Stimulated activated CD8-positive, alpha-beta memory T cell treated with anti-CD3 and anti-CD28 coated beads, Interleukin-4, amount 100 ng/mL, for 24 hours (primary cell): ENCODE measurements at places on chromosomes 1 and 21.

DNA sequence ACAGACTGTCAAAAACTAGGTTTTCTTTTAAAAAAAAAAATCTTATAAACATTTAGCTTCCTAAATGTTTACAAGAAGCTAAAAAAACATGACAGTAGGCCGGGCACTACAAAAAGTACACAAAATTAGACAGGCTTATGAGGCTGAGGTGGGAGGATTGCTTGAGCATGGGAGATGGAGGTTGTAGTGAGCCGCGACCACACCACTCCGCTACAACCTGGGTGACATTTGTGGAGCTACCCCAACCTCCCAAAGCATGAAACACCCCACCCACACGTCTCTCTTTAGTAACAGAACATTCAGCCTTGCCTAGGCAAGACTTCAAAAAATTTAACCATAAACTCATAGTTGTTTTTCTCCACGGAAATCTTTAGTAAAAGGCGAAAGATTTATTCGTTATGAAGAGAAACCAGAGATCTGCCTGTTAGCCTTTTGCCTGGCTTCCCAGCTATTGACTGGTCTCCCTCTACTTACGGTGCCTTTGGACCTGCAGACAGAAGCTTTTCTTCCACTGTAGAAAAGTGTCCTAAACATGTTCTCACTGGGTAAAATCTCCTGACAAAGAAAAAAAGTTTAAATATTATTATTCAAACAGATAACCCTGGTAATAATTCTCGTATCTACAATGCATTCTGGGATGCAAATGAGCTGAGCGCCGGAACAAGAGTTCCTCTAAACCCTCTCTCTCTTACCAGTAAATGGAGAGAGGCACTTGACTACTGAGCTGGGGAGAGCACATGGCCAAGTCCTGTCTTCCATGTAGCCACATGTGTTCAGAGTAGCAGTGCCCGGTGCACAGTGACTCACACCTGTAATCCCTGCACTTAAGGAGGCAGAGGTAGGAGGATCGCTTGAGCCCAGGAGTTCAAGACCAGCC is 9.2 kb downstream of the RNU5D-1 start:
- DNase-seq: peak; percentile 49

DNA sequence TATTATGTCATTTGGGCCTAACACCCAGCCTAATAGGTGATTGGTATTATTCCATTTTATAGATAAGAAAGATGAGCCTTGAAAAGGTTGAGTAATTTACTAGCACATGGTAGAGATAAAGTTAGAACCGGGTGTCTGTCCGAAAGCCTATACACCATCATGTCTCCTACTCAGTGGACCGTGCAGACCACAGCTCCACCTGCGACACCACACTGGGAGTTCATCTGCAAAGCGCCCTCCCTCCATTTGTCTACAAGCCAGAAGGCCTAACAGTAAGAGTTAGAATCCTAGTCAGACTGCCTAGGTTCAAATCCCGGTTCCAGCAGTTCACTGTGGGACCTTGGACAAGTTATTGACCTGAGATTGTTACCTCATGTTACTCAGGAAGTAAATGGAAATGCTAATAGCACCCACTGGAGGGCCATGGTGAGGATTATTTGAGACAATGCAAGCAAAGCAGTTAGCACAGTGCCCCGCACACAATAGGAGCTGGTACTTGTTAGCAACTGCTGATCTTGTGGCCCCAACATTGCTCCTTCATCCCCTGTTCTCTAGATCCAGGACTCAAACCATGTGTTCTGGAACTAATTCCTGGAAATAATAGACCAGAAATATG is 20.5 kb downstream of the ARMH1 start:
- no peak for DNase-seq

DNA sequence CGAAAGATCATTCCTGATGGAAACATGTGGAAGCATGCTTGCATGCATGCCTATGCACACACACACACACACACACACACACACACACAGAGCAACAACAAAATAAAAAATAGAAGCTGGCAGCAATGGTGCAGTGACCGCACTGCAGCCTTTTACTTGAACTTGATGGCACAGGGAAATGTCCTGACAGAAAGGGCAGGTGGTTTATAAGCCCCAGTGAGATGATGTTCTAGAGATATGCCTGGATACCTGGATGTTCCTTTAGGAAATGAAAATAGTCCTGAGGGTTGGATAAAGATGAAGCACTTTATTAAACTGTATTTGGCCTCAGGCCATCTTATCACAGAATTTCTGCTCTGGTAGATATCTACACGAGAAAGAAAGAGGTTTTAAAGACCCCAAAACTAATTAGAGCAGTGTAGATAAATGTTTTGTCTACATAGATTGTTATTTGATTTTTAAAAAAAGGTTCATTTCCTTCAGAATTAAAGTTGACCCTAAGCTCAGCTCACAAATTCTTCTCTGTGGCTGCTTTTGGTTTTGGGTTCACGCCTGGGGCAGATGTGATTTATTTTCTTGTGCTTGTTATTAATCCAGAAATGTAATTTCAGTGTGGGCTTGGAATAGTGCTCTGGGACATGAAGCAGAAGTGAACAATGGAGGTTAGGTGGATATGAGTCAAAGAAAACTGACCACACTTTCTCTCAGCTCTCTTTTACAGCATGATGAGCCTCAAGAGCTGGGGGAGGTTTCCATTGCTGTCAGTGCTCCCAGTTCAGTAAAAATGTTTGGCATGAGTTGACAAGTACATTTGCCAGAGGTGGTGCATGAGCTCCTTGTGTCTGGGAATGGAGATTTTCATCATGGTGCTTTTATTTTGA is 22.9 kb downstream of the ADAM30 start:
- DNase-seq: no peak

- DNase-seq: no peak
Measured at GRCh38 chr1:222525951-222526350, 22.0 kb downstream of the HHIPL2 start.

GRCh38 chr1:11536573-11537379 is 57.8 kb downstream of the DISP3 start:
- DNase-seq: no peak

DNA sequence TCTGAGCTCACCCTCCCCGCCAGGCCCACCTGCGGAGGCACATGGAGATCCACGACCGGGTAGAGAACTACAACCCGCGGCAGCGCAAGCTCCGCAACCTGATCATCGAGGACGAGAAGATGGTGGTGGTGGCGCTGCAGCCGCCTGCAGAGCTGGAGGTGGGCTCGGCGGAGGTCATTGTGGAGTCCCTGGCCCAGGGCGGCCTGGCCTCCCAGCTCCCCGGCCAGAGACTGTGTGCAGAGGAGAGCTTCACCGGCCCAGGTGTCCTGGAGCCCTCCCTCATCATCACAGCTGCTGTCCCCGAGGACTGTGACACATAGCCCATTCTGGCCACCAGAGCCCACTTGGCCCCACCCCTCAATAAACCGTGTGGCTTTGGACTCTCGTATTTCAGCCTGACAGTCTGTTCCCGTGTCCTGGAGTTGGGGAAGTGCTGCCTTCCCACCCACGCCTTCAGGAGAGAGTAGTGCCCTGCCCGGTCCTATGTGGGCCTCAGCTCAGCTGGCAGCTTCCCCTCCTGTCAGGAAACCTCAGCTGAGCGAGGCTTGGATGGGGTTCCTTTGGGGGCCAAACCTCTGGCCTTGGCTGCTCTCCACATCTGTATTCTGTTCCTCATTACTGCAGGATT is 9.2 kb downstream of the ZBTB48 start:
- no peak for DNase-seq

DNA sequence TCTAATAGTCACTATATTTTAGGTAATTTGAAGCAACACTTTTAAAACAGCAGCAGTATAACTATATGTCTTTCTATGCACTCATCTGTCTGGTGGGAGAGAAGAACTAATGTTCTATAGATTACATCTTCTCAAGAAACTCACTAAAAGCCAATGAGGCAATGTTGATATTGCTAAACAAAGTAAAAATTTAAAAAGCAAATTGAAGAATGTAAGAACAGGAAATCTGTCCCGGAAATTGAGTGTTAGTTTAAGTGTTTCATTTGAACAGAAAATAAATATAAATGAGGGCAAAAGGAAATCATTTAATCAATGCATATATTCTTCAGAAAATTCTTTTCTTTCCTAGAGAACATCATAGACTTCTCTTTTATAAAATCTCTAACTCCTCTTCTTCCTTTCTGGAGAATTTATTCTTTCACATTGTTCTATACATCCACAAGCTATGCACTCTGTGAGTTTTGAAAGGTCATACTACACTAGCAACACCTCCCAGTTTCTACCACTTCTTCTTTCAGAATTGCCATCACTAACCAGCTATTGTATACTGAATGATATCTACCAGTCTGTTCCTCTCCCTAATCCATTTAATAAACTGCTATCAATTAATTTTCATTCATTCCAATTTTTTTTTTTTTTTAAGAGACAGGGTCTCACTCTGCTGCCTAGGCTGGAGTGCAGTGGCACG is 153.0 kb downstream of the USH2A start:
- no peak for DNase-seq

GRCh38 chr1:228763561-228763960 is 28.3 kb downstream of the RHOU start:
- no peak for DNase-seq

DNA sequence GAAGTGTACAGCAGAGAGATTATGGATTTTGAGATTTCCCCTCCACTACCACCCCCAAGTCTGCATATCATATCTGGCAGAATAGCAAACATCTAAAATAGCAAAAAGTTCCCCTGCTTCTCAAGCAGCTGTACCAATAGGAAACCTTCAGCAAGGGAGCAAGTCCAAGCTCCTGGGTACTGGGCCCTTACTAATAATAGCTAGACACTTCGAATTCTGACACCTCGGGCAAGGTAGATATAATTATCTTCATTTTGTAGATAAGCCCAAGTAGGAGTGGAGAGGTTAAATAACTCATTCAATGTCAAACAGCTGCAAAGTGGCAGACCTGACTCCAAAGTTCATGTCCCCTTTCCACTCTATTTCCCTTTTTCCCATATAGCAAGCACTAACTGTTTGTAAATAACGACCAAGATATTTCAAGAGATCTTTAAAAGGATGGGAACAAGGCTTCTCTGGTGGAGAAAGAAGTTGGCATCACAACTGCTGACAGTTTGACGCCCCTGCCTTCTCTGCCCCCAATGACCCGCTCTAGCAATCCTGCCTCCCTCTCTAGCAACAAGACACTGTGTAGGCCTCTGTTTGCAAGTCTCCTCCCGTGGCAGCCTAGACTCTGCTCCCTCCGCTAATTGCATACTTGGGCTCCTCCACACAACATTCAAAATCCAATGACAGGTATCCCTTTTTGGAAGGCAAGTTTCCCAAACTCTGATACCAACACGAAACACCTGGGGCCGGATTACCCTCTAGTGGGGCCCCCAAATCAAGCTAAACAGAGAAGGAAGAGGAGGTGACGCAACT is 18.7 kb upstream of the ADAR start:
- no peak for DNase-seq

- no peak for DNase-seq
Measured at GRCh38 chr1:94396356-94397010, 21.7 kb upstream of the ABCD3 start.

DNA sequence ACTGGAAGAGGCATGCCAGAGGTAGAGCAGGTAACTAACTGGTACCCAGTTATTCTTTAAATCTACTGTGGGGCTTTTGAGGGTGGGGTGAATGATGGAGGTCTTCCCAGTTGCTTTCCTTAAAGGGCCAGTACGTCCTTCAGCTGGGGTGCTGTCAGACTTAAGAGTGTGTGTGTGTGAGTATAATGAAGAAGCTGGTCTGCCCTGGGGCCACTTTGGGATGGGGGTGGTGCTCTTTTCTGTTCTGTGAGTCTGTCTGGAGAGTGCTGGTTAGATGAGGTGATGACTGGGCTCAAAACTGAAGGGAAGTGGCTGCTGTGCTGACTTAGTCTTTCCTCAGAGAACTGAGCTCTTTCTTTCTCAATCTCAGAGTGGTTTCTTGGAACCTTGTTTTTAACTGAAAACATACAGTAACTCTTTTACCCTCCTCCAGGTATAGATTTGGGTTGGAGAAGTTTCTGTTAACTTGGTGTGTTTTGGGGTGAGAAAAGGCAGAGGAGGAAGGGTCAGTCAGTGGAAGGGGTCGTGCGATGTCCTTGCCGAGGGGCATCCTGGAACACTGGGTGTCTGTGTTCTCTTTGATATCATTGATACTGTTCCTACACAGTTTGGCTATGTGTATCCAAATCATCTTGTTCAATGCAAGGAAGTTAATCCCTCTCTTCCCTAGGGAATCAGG is 746 bp downstream of the MACF1 start:
- DNase-seq: peak; percentile 42

GRCh38 chr21:33202464-33203363 is 27.0 kb upstream of the IFNAR2 start:
- DNase-seq: no peak

DNA sequence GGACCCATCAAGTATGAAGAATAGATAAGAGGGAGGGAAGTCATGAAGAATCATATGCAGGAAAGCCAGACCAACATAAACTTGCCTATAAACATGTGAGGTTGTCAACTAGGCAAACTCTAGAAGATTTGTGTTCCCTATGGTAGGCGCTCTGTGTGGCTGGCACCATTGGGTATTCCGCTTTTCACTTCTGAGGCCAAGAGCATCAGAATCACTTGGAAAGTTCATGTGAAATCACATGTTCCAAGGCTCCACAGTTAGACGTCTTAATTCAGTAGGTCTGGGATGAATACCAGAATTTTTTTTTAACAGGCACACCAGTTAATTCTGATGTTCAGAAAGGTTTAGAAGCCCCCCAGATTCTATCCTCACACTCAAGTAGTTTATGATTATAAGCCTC is 50.5 kb upstream of the LAX1 start:
- DNase-seq: no peak

DNA sequence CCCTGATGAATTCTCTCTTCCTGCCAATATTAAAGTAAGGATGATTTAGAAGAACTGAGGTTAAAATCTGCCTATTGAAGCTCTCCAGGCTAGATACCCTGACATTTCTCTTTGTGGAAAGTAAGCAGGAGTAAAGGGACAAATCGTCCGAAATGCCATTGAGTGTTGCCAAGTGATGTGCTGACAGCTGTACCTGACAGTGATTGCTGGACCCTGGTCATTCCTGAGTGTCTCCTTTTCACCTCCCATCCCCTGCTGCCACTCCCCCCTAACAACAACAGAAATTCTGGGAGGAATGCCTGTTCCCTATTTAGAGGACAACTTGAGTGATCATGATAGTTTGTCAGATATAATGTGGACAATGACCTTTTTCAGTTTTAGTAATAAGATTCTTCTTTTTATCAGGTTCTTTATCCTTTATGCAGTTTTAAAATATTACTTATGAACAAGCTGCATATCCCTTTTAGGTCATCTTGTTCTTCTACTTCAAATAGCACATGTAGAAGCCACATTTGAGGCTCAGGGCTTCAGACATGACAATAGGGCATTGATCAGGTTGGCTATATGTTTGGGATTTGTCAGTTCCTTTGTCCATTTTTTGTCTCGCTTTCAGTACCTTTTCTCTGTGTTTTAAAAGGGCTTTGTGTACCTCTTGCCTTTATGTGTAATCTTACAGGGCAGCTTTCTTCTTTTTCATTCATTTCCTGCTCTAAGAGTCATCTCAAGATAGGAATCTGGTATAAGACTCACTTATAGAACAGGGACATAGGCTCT is 56.0 kb downstream of the ITSN1 start:
- DNase-seq: no peak

GRCh38 chr21:32316361-32317215 is 17.9 kb downstream of the MRAP start:
- no peak for DNase-seq
